ENCODE measurements at places on chromosomes 3 and 15. TPM values are rescaled to one million over a fixed set of nuclear protein-coding genes. Genes with fewer than 3 reads are reported as not detected.

DNA sequence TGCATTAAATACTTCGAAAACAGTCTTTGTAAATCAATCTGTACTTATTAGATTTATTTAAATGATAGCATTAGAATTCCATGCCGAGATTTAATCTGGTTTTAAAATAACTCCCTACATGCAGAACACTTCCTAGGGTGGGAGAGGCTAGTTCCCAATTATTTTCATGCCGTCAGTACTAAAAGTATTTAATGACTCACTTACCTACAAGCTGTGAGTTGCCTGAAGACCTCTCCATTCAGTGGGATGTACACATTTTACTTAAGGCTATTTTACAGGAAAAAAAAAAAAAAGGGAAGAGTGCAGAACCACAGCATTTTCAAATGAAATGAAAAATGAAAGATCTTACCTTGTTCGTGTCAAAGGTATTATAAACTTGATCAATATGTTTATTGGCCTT is 469 bp downstream of the GUCA1C start:
- DNase-seq: no peak

GRCh38 chr15:66228807-66229735 is 24.5 kb downstream of the MEGF11 start:
- no peak for DNase-seq

The NTRK3 gene
- total RNA-seq: not detected

- no peak for DNase-seq
Observed at GRCh38 chr3:45912435-45912834, 26.1 kb downstream of the CCR9 start.

- DNase-seq: peak; percentile 66
Observed at GRCh38 chr15:31867536-31868442, 162.5 kb upstream of the CHRNA7 start.

GRCh38 chr3:55654123-55654760 is 167.1 kb upstream of the WNT5A start:
- DNase-seq: peak; percentile 25

The DZIP1L gene
- not detected for total RNA-seq

DNA sequence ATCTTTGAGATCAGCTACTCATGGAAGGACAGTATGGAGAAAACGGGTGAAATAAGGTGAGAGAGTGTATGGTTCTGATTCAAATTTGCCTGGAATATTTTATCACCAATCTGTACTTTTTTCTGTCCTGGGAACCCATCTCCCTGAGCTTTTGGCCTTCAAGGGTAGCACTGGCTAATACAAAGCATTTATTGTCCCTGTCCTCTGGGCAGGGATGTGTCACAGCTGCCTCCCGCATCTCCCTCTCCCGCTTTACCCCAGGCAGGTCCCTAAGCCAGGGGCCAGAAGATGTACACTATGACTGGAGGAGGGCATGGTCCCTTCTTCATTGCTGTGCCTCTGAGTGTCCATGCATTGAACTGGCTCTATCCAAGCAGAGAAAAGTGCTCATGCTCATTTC is 201.7 kb upstream of the CHRNA7 start:
- no peak for DNase-seq

GRCh38 chr3:5692446-5692845 is 504.9 kb downstream of the EDEM1 start:
- DNase-seq: no peak

DNA sequence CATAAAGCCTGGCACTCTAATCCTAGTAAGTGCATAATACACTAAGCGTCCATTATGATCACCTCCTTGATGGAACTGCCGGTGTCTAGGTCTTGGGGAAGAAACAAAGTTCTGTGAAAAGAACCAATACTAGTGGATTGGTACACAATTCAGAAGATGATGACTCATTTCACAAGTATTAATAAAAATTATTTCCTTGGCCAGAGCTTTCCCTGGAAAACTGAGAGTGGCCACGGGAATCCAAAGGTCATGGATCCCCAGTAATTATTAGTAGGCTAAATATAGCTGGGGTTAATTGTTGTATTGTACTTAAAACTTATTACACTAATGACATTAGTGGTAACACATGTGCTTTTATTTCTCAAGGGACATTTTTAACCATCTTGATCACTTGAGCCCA is 808.0 kb upstream of the NR2F2 start:
- DNase-seq: no peak
